ENCODE measurements at places on chromosomes 12 and 14. TPM values are rescaled to one million over a fixed set of nuclear protein-coding genes. Genes with fewer than 3 reads are reported as not detected.

Gene CLEC7A
- polyA plus RNA-seq, result 4.2 TPM

Gene TM9SF1
- polyA plus RNA-seq, result 14.7 TPM

Gene SIX4
- 0.35 TPM for polyA plus RNA-seq

Gene HRK
- not detected for polyA plus RNA-seq

Gene SERPINA9
- 1.1 TPM for polyA plus RNA-seq

Gene PPFIA2
- polyA plus RNA-seq, result 0.87 TPM

Gene PTGER2
- 20.6 TPM for polyA plus RNA-seq

Gene ZCRB1
- 97.5 TPM for polyA plus RNA-seq

Gene BCL2L14
- polyA plus RNA-seq, result 2.6 TPM

Gene JAG2
- polyA plus RNA-seq, result 7.5 TPM

Gene RNASE4
- 35.4 TPM for polyA plus RNA-seq

All from stomach (tissue), 19 donors.